ENCODE measurements at places on chromosomes 1 and 21.
A peak's percentile ranks its signal among the peaks of the same experiment; 100 is the strongest.

GRCh38 chr1:153357076-153357852, 390 bp upstream of the S100A9 start:
- DNase-seq: no peak

DNA sequence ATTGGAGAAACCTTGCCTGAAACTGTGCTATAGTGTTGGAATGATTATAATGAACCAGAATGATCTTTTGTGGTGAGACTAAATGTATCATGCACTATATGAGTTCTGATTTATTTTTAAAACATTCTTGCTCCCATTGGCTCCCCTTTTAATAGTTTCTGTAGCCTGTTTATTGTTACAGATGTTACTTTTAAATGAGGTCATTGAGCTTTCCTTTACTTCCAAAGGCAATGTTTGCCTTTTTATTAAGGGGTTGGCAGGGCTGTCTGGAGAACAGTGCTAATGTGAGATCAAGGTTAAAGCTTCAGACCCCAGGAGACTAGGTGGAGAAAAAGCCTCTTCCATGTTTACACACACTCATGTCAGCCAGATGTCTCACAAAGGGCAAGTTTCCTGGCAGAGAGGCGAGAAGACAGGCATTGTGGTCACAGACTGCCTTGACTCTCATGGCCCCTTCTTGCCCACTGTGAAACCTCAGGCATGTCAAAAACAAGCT, 120.6 kb upstream of the RAVER2 start:
- DNase-seq: peak; percentile 17

GRCh38 chr1:46166521-46167462, 8.1 kb upstream of the TSPAN1 start:
- peak; percentile 41 for DNase-seq

GRCh38 chr1:89454845-89455521, 69.6 kb upstream of the LRRC8B start:
- DNase-seq: peak; percentile 41

GRCh38 chr1:185080422-185080821, 35.1 kb downstream of the RNF2 start:
- no peak for DNase-seq

- no peak for DNase-seq
Observed at GRCh38 chr1:179773264-179773663, 30.2 kb downstream of the FAM163A start.
